ENCODE measurements at places on chromosomes 4 and X.
A peak's percentile ranks its signal among the peaks of the same experiment; 100 is the strongest.

- DNase-seq, result no peak
Measured at GRCh38 chr4:71162386-71162785, 168.9 kb downstream of the DCK start.

DNA sequence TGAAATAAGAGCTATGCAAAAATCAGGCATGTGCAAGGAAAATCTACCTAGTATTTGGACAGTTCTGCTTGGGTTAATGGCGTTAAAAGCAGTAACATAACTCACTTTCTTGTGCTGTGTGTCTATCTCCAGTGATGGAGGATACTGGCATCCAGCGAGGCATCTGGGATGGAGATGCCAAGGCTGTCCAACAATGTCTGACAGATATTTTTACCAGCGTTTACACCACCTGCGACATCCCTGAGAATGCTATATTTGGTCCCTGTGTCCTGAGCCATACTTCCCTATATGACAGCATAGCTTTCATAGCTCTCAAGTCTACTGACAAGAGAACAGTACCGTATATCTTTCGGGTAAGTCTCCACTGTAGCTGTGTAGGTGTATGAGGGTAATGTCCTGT is 2.6 kb downstream of the PRDM8 start:
- no peak for DNase-seq

GRCh38 chr4:183263787-183264386 is 56.2 kb downstream of the CLDN22 start:
- DNase-seq, result no peak

GRCh38 chr4:92344216-92344615 is 40.5 kb downstream of the GRID2 start:
- DNase-seq, result no peak

- no peak for DNase-seq
Measured at GRCh38 chr4:54539500-54540029, 118.2 kb upstream of the KIT start.

DNA sequence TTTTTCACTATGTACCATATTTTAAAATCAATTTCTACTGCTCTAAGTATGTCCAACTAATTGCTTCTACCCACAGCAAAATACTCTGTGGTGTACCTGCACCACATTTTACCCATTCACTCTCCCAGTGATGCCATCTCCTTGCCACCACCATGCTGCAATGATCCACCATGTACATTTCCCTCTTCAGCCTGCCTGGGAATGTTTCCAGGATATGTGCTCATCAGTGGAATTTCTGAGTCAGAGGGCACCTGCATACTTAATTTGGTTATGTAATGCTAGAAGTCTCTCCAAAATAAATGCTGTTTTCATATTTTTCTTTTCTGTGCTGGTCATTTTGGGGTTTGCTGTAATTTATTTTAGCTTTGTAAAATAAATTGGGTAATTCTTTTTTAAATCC is 33.2 kb upstream of the OCIAD2 start:
- DNase-seq, result peak; percentile 50

- no peak for DNase-seq
Measured at GRCh38 chr4:6396696-6397236, 75.6 kb downstream of the PPP2R2C start.

DNA sequence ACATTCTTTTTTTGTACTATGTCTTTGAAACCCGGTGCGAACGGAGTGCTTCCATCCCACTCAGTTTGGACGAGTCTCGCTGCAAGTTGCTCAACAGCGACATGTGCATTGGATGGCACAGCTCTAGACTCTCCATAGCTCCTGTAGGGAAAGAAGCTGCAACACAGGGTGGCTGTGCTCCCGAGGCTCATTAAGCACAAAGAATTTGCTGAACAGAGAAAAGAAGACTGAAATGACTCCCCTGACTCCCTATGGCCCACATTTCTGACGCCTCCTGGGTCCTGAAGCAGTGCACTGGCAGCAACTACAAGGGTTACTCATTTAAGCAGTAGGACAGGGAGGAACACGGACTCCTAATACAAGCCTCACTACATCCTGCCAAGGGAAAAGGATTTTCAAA is 127.4 kb downstream of the SH3RF1 start:
- DNase-seq, result no peak

DNA sequence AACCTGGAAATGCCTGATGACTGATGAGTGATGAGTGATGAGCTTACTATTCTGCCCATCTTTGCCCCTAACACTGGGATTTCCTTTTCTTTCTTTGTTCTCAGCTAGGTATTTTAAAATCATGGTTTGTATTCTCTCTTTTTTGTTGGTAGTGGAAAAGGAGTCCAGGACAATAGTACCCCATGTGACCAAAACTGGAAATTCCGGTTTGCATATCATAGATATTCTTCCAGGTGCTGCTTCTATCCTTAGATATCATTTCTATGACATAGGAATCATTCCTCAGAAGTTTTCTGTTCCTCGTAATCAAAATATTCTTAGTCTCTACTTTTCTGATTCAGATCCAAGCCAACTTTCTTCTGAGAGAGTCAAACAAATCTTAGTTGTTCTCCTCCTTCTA is 320.5 kb upstream of the TET2 start:
- DNase-seq, result no peak

DNA sequence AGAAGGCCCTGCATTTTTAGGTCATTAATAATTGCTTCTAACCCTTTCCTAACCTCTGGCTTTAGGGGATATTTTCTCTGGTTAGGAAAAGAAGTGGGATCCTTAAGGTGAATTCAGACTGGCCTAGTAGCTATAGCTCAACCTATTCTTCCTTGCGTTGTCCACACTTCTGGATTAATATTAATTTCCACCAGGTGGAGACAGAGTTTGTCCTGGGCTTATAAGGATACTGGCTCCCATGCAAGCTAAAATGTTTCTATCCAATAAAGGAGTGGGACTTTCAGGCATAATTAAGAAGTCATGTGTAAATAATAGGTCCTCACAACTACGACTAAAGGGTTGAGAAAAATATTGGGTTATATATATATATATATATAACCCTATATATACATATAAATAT is 860.0 kb upstream of the POU3F4 start:
- DNase-seq, result no peak

DNA sequence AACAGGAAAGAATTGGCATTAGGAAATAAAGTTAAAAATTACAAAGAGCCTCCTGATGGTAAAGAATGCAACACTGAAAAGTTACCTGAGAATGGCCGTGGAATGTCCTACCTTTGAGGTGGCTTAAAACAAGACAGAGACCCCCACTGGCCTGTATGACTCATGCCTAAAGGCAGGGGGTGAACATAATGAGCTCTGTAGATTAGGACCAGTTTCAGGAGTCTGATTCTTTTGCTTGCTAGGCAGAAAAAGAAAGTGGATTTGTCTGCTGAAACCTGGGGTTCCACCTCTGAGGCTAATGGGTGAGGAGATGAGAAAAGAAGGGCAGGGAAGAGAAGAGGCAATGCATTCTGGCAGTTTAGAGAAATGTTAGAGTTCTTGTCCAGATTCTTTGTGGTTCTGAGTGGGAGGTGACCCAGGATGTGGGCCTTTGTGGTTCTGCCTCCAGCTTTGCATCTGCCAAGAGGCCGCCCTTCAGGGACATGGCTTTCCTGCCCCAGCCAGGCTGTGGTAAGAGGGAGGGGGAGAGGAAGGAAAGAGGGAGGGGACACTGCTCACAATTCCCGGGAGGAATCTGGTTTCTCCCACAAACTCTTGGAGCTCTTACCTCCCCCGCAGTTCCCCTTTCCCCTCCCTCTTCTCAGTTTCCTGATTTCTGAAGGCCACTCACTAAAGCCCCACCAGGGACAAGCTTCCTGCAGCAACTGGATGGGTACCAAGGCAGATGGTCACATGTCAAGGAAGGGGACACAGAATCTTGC is 109.6 kb downstream of the EFNB1 start:
- DNase-seq, result no peak

DNA sequence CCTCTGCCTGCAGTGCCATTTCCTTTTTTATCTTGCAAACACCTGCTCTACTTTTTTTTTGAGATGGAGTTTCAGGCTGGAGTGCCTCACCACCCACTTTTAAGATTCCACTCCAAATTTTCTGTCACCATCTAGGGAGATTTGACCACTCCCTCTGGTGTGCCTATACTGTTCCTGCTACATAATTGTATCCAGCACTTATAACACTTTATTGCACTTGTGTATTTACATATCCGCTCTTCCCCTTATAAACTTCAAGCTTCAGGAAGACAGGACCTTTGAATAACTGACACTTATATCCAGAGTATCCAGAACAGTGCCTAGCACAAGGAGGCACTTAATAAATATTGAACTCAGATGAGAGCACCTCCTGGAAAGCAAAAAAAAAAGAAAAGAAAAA is 6.2 kb upstream of the CENPI start:
- no peak for DNase-seq

DNA sequence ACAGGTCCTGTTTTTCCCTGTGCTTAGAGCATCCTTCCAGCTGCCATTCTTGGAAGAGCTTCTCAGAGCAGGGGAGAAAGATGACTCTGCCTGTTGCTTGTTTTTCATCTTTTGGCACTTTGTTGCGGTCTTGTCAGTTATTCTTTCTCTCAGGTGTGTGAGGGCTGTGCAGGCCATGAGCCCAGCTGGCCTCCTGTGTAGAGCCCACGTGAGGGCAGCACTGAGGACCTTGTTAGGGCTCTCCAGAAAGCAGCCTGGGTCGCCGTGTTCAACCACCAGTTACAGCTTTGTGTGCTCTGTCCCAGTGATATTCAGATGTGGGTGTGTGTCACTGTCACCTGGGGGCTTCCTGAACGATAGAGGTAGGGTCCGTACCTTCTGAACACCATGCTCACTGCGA is 52.8 kb downstream of the NOP14 start:
- DNase-seq, result no peak

GRCh38 chr4:32191961-32192360 is 1471.8 kb downstream of the PCDH7 start:
- DNase-seq, result no peak

- DNase-seq, result no peak
Measured at GRCh38 chrX:10101269-10101668, 55.5 kb upstream of the CLCN4 start.

- no peak for DNase-seq
Measured at GRCh38 chr4:33062155-33062806, 2342.1 kb downstream of the PCDH7 start.

DNA sequence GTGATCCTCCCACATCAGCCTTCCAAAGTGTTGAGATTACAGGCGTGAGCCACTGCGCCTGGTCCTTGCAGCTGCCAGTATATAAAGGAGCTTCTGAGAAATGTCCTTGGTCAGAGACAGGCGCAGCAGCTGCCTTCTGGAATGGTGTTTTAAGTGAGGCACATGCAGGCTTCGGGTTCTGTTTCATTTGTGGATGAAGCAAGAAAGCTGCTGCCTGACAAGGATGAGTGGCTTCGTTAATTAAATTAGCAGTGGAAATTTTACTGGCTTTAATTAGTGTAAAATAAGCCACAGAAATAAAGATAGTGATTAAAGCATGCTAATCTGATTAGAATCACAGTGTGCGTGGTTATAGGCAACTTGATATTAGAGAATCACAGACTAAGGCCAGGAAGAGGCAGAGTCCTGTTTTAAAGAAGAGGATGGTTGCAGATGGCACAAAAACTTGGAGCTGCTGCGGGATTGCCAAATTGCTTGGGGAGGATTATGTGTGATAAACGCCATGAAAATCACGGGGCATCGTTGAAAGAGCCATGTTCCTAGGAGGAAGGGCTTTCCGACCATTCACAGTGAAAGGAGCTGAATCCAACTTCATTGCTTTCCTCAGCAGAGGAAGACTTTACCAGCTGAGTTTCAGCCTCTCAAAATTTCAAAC is 348.4 kb upstream of the FAT1 start:
- DNase-seq, result no peak

GRCh38 chrX:39752815-39753214 is 344.9 kb downstream of the BCOR start:
- no peak for DNase-seq

DNA sequence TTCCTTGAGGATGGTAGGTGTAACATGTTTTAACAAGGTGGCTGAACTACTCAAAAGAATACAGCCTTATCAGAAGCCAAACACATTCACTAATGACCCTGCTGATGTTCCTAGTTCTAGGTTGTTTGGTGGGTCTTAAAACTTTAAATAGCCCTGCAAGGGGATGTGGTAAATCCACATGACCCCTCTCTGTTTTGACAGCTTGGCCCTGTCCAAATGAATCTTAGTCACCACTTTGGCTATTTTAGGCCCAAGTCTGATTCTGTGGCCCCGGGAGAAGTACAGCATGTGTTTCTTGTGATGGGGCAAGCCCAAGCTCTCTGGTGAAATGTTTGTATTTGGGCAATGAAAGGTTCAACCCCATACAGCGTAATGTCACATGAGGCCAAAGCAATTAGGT is 54.5 kb upstream of the GPR34 start:
- DNase-seq, result no peak

DNA sequence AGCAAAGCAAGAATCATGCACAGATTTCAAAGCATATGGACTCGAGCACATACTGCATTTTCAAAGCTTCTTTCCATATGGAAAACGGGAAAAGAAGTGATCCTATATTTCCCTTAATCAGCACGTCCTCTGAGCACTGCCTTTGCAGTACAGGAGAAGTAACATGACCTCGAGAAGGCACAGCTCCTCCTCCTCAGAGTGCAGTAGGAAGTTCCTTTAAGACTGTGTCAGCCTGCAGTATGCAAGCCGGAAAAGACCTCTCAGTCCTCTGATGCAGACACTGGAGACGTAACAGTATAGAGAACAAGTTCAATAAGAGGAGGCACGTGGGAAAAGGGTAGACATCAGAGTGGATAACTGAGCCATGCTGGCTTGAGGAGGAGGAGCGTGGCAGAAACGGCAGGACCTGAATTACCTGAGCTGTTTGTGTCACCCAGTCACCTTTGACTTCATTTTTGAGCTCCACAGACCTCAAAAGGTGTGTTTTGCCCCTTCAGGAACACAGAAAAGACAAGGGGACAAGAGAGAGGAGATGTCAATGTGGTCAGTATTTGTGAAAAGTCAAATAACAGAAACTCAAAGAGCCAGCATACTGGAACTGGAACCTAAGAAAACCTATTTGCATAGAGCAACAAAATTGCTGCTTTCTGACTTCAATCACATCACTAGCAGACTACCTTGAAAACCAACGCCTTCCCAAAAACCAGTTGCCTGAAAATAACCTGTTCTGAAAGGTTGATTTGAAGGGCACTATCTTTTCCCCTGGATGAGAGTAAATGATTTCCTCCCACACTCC is 20.8 kb downstream of the IRF2 start:
- no peak for DNase-seq

DNA sequence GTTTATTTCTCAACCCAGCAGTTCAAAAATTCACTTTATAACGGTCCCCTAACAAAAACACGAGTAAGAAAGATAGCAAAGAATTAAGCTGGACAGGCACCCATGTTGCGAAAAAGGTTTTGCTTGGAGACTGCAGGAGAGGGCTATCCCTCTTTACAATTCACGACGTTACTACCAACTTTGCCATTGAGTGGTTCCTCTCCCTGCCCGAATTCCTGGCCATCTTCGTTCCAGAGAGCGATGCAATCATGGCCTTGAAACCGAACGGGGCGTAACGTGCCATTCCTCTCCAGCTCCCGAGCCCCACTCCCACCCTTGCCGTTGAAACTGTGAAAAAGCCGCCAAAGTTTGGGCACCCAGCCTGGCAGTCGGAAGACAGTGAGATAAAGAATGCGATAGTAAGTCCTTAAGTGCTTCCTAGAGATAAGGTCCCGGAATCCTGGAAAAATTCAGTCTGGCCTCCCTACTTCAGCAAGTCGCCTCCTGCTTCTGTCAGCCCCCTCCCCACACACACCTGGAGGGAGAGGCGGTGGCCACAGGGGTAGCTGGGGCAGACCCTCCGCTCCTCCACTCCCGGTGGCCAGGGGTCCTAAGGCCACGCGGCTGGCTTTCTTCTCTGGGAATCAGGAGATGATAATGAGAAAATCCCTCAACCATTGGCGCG is 65.2 kb downstream of the FBXO8 start:
- no peak for DNase-seq

Measured in AG09309 (cell line).